ENCODE measurements at places on chromosomes 3 and 15. TPM values are rescaled to one million over a fixed set of nuclear protein-coding genes. Genes with fewer than 3 reads are reported as not detected.

- no peak for DNase-seq
Measured at GRCh38 chr3:138307899-138308298, 21.8 kb downstream of the NME9 start.

GRCh38 chr3:112773-113172, 83.8 kb upstream of the CHL1 start:
- DNase-seq: no peak

Gene SHC4
- total RNA-seq: 0.79 TPM

DNA sequence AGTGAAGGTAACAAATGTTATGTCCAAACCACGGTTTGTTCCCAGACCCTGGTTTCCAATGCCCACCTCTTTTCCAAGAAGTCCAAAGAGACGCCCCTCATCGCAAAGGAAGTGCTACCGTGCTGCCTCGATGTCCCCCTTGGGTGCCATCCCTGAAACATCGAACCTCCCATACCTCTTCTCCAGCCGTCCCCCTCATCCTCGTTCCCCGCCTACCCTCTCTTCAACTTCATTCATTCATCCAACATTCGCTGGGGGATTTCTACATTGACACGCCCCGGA, 467 bp downstream of the TIPIN start:
- no peak for DNase-seq

DNA sequence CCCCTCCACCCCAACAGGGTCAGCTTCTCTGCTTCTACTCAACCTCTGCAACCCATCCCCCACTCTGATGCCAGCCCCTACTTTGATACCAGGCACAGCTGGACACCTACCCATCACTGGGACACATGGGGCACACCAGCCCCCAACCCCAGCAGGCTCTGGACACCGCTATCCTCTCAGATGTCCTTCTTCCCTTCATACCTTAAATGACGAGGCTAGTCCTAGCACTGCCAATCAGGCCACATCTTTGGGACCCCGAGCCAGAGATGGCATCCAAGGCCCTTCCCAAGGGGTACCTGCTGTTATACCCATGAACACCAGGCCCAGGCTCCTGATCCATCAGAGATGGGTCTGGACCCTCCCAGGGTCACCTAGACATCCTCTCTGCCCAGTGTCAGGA, 10.6 kb downstream of the POC1A start:
- DNase-seq: no peak
